ENCODE measurements at places on chromosomes 4 and X. TPM values are rescaled to one million over a fixed set of nuclear protein-coding genes. Genes with fewer than 3 reads are reported as not detected.
A peak's percentile ranks its signal among the peaks of the same experiment; 100 is the strongest.

GRCh38 chr4:4890574-4891255 is 31.2 kb downstream of the MSX1 start:
- DNase-seq: no peak

DNA sequence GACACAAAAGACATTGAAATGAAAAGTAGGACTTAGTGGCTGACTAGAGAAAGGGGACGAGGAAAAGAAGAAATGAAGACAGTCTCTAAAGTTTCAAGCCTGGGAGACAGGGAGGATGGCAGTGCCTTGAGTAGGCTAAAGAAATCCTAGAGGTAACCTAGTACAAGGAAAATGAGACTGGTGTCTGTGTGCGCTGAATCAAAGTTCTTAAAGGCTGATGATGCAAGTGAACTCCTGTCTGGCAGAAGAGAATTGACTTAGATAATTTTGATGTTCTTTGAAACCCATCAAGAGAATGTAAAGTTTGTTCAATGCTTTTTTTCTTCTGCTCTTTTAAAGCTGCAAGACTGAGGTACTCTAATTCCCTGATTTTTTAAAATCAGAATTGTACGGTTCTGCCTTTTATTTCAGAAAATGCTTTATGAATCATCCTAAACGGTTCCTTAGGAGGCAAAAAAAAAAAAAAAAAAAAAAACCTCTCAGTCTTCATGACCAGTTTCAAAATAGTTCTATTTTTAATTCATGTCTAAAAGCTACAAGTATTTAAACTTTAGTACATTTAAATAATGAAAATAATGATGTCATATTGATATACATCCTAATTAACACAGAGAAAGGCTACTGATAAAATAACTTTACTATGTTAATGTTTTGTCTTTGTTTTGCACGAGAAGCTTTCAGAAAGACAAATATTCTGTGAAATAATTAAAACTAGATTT is 189.8 kb downstream of the PPP3CA start:
- no peak for DNase-seq

- no peak for DNase-seq
Measured at GRCh38 chr4:48687313-48688051, 92.6 kb downstream of the FRYL start.

DNA sequence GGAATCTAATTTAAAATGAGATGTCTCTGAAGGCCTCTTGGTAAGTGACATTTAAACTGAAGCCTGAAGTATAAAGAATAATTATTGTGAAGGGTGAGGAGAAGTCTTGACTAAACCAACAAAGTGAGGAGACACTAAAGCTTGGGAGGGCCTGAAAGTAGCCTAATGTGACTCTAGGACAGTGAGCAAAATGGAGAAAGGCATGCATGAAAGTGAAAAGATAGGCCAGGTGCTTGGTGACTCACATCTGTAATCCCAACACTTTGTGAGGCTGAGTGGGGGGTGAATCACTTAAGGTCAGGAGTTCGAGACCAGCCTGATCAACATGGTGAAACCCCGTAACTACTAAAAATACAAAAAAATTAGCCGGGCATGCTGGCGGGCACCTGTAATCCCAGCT is 46.9 kb upstream of the SMARCAD1 start:
- DNase-seq: peak; percentile 42

DNA sequence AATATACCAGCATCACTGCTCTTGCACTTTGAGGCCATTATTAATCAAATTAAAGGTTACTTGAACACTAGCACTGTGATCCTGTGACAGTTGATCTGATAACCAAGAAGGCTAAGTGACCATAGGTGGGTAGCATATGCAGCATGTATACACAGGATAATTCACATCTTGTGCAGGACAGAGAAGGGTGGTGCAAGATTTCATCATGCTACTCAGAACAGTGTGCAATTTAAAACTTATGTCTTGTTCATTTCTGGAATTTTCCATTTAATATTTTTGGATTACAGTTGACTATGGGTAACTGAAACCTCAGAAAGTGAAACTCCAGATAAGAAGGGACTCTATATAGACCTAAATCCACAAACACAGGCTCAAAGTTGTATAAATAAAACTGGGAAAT is 78.2 kb upstream of the PDE5A start:
- DNase-seq: no peak

DNA sequence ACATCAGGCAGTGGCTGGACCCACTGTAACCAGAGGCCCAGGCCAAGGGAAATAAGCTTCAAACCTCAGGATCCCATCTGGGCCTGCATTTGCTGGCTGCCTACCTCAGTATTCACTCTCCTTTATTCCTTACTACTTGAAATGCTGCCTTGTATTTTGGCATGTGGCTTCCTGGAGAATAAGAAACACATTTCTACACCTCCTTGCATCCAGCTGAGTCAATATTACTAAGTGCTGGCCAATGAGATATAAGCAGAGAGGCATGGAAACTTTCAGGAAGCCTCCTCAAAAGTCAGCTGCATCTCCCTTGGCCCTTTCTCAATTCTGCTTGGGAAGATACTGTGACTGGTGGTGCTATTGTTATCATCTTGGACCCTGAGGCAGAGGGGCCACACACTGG is 59.8 kb upstream of the RELL1 start:
- DNase-seq: no peak

Gene SPACA5
- not detected for total RNA-seq

Gene SPOCK3
- 5.0 TPM for total RNA-seq

Gene RPA4
- 0.40 TPM for total RNA-seq

Gene OTUD6A
- total RNA-seq: not detected

Gene SYP
- 4.5 TPM for total RNA-seq

Gene LRP2BP
- total RNA-seq: 0.65 TPM

Gene LAS1L
- 22.4 TPM for total RNA-seq
